ENCODE measurements at places on chromosomes 6 and 20.
A peak's percentile ranks its signal among the peaks of the same experiment; 100 is the strongest.

DNA sequence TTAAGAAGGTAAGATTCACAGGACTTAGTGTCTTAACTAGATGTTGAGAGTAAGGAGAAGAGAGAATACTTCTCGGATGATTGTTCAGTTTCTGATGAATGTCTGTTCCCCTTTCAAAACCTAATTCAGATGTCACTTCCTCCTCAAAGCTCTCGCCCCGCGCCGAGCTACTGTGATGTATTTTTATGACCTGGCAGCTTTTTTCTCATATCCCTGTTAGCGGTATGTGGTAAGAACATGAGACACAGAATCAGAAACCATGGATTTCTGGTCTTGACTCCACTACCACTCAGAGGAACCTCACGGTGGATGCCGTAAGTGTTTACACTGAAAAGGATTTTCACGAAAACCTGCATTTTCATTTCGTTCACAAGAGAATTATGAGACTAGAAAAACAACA, 48.4 kb downstream of the CEP43 start:
- DNase-seq = no peak

DNA sequence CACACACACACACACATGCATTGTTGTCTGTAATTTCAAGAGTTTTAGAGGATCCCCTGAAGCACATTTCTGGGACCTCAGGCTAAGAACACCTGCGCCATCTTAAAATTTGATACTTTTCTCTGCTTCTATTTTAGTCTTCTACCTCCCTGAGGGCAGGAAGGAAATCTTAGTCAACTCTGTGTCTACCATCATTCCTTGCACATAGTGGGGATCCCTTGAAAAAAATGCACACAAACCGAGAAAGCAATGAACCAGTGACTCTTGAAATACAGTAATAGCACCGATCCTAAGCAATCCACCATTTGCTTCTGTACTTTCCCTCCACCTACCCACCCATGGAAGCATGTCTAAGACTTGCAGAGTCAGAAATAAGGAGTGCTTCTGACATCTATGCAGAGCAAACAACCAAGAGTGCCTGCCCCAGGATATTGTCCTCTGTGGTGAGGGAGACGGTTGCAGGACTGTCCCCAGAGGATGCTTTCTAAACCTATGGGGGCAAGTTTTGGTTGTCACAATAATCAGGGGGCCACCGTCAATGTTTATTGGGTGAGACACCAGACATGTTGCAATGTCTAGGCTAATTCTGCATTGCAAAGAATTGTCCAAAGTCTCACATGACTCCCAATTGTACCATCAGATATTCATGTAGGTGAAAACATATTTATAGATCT, 208.0 kb upstream of the TAB2 start:
- DNase-seq = no peak

DNA sequence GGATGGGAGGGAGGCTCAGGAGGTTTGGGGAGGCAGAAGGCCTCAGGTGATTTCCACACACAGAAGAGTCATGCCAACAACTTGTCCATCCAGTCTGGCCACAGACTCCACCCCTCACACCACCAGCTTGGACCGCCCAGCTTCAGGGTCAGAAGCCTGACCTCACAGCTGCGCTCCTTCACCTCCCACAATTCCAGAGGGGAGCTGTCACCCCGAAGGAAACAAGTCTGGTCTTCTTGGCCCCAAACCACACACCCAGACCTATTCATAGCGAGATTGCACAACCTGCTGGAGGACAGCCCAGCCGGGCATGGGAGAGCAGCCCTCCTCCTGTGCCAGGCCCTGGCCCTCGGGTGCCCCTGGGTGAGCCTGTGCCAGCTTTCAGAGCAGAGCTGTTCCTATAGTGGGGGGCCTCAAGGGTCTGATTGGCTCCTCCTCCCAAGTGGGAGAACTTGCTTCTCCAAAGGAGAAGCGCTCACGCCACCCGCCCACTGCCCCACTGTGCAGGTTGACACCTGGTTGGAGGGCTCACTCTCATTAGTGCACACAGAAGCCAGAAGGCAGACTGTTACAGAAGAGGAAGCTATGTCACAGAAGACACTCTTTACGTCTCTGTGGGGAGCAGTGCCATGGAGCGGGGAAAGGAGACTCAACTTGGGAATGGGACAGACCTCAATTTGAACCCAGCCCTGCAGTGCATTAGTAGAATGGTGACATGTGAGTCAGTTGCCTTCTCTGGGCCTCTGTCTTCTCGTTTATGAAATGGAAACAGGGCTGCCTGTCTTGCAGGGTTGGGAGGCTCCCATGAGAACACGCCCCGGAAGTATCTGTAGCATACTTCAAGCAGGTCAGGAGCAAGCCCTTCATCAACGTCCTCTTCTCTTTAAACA, 128.8 kb downstream of the FOXO3 start:
- peak; percentile 98 for DNase-seq

GRCh38 chr6:87641065-87641692, 51.2 kb downstream of the ORC3 start:
- DNase-seq = no peak

- peak; percentile 91 for DNase-seq
These were observed at the start of gene MOCS3 for GRCh38 chr20:50958615-50959542. Gene MOCS3 (plus strand): TSS chr20:50958818. CDS start chr20:50958843, 25 bp downstream.

GRCh38 chr6:138234363-138234762, 16.1 kb upstream of the PBOV1 start:
- DNase-seq = peak; percentile 93

GRCh38 chr20:48647858-48648257, 179.9 kb downstream of the PREX1 start:
- DNase-seq = no peak

DNA sequence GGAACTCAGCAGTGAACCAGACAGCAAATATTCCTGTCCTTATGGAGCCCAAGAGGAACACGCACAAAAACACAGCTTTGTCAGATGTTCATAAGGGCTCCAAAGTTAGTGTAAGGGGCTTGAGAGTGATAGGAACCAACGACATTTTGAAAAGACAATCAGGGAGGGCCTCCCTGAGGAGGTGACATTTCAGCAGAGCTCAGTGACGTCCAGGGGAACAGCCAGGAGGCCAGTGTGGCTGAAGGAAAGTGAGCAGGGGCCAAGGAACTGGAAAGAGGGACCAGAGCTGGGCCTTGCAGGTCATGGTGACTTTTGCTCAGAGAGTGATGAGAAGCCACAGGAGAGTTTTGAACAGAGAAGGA, 16.1 kb downstream of the NOL4L start:
- no peak for DNase-seq

DNA sequence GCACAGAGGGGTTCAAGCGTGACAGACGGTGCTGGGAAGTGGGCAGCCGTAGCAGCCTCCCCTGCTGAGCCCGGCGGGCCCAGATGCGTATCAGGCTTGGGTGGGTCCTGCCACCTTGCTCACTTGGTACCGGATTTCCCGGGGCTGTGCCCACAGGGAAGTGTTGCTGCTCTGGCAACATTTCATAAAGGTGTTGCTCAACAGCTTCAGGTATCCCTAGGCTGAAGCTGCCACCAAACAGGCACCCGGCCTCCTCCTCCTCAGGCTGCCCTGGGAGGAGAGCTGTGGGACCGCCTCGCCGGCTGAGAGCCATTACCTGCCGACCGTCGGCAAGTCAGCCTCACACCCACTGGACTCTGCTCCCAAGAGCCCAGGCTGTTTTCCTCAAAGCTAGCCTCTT, 11.5 kb downstream of the PSMG4 start:
- no peak for DNase-seq

GRCh38 chr6:36227379-36228228, 31.1 kb downstream of the BRPF3 start:
- DNase-seq = peak; percentile 58

DNA sequence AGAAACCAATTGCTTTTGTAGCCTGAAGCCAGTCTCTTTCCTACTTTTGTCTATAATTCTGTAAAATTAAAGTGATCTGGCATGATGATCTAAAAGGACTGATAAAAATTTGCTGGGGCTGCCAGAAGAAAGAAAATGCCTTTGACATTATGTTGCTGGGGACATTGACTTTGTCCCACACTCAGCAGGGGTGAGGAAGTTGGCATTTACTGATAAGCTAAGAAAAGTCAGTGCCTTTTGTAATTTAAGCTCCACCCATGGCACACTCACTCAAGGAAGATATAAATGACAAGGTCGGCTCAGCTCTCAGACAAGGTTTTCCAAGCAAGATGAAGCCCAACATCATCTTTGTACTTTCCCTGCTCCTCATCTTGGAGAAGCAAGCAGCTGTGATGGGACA, at the start of gene SEMG1:
SEMG1 (plus strand) TSS at position 309 of the 400 bp plus-strand sequence; CDS start at position 330, 21 bp downstream.
- DNase-seq = no peak

GRCh38 chr20:49279677-49280462, 2.0 kb upstream of the ZNFX1 start:
- no peak for DNase-seq

- no peak for DNase-seq
These were observed 982 bp upstream of the GGT7 start for GRCh38 chr20:34873583-34874093.

GRCh38 chr6:126264265-126264664, 75.7 kb upstream of the CENPW start:
- no peak for DNase-seq

GRCh38 chr6:100906325-100906724, 25.2 kb upstream of the ASCC3 start:
- no peak for DNase-seq

- no peak for DNase-seq
These were observed 26.1 kb upstream of the F13A1 start for GRCh38 chr6:6346427-6347023.

DNA sequence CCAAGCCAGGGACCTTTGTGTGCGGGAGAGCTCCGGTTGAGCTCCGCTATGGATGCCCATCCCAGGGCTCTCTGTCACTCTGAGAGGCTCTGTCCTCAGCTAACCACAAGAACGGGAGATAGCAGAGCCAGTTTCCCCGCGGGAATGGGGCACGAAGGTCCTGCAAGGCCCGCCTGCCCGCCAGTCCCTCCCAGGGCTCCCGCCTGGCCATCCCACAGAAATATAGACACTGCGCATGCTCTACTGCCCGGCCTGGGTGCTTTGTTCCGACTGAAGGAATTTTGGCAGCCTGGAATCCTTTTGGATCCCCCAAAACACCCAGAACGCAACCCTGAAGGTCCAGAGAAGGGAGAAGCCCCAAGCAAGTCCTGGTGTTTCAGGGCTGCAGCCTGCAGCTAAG, 8.6 kb upstream of the DEFB110 start:
- no peak for DNase-seq

DNA sequence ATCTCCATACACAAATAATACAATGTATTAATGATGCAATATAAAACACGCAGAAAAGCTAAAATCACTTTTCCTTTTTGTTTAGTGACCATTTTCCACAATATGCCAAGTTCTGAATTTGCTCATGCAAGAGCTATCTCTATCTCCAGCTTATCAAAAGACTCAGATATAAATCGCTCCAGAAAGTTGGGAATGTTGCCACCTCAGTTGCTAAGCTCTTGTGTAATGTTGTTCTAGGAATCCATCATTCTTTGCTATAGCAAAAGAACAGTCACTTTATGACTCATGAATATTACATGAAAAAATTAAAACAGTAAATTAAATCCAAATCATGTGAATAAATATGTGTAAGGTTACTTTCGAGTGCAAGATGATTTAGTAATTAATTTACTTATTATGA, 8.7 kb downstream of the PLAGL1 start:
- peak; percentile 54 for DNase-seq

- DNase-seq = no peak
These were observed 64.8 kb upstream of the NRSN1 start for GRCh38 chr6:24060982-24061754.

DNA sequence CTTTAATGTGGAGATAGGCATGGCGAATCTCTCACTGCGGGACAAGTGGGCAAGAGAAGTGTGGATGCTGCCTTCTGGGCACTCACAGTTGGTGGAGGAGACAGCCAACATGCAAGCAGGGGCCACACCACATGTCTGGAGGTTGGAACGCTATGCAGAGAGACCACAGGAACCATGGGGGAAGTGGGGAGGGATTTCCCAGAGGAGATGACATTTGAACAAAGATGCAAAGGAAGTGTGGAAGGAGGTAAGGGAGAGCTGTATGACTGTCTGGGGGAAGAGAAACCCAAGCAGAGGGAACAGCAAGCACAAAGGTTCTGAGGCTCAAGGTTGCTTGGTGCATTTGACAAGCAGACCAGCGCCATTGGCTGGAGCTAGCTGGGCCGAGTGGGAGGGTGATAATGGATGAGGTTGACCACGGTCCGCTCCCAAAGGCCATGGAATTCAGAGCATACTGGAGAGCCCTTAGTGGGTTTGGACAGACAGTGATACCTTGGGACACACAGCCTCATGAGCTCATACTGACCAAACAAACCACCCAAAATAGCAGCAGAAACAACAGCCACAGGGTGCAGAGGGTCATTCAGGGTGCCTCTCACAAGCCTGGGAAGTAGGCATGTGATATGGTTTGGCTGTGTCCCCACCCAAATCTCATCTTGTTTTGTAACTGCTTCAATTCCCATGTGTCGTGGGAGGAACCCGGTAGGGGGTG, 7.6 kb upstream of the FAM110A start:
- no peak for DNase-seq

DNA sequence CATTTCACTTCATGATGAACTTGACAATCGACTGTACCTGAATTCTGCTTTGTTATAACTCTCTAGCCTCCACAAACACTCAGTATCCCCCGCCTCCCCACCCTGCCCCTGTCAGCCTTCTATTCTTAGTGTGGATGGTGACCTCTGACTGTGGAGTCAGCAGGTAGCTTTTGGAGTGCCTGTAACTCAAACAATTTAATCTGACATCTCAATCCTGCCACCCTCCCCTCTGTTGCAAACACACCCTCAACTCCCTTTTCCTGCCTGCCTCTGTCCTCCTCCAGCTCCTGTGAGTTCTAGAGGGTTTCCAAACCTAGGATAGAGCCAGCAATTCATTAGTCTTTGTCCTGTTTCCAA, 20.3 kb downstream of the DAAM2 start:
- DNase-seq = no peak

DNA sequence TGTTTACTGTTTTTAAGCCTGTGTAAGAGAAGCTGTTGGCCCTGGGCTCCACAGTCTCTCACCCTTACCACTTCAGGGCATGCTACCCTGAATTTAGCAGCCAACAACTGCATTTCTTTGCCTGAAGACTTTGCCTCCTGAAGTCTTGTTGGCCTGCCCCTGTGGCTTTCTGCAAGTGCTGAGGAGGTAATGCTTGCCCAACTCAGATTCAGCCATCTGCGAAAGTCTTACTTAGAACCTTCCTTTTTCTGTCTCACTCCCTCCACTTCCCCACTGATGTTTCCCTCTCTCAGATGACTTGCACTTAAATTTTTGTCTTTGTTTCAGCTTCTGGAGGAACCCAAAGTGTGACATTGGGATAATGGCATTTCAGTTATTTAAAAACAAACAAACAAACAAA, 11.8 kb upstream of the IBTK start:
- no peak for DNase-seq

- peak; percentile 20 for DNase-seq
These were observed 46.6 kb downstream of the HDDC2 start for GRCh38 chr6:125255201-125255600.

DNA sequence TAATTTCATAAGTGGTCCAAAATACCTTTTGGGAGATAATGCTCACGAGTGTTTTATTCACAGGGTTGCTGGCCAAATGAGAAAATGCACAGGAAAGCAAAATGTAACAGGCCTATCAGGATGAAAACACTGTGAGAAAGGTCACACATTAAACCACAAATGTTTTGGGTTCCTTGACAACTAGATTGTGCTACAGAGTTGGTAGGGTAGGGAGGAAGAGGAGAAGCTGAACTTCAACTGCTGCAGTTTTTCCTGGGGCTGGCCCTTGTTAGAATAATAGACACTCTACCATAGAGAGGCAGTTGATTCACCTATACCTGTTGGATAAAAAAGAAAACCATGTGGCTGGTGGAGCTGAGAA, 28.1 kb upstream of the PAQR8 start:
- no peak for DNase-seq
